Inflammatory macrophage (primary cell): ENCODE measurements at places on chromosomes 12 and 14.

- no peak for DNase-seq
Observed at GRCh38 chr14:53341324-53341723, 188.2 kb upstream of the DDHD1 start.

GRCh38 chr14:46902837-46903236, 251.3 kb upstream of the RPL10L start:
- no peak for DNase-seq

- no peak for DNase-seq
Observed at GRCh38 chr12:75820071-75820470, 211.5 kb downstream of the PHLDA1 start.

- no peak for DNase-seq
Observed at GRCh38 chr12:133107121-133107520, 23.0 kb downstream of the ZNF891 start.

GRCh38 chr12:130281153-130281799, 56.4 kb upstream of the PIWIL1 start:
- peak; percentile 13 for DNase-seq

- no peak for DNase-seq
Observed at GRCh38 chr12:79531518-79531917, 159.2 kb downstream of the PAWR start.

DNA sequence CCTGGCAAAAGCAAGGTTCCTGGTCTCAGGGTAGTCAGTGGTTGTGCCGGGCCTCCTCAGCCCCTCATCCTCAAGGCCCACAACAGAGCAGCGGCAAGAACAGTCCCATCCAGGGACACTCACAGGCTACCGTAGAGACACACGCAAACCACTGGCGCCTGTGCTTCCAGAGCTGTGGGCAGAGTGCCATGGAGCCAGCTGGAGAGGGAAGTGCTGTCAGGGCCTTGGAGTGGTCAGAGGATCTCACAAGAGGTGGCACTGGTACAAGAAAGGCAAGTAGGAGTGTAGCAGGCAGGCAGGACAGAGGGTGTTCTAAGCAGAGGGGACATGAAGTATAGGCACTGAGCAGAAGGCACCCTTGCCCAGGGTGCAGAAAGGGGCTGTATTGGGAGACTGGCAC, 34.6 kb downstream of the ANKRD9 start:
- no peak for DNase-seq

DNA sequence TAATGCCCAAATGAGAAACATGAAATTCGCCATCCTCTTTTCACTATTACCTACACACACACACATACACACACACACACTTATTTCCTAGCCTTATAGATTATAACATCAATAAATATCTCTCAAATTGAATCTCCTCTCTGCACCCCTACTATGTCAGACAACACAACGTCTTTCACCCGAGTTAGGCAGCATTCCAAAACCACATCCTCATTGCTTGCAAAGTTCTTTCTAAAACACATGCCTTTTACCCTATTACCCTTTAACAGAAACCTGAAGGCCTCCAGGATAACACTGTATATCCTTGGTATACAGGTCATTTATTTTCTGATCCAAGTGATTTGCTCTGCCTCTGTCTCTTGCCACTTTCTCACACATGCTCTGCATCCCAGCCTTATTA, 56.3 kb downstream of the KCNH5 start:
- DNase-seq = no peak

GRCh38 chr12:12997734-12998133, 2.3 kb downstream of the HEBP1 start:
- DNase-seq = no peak

DNA sequence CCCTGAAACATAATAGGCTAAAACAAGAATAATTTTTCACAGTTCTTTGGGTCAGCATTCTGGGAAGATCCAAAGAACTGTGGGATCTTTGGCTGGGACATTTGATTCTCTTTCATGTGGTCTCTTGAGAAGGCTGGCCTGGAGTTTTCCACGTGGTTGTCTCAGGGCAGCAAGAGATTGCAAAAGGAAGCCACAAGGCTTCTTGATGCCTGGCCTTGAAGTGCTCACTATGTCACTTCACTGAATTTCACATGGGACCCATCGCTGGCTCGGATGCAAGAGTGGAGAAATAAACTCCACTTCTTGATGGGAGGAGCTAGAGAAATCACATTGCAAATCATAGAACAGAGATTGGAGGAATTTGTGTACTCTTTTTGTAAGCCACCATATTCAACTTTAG, 343.4 kb downstream of the MED13L start:
- no peak for DNase-seq

- no peak for DNase-seq
Observed at GRCh38 chr12:49287876-49288275, 7.1 kb upstream of the PRPH start.

DNA sequence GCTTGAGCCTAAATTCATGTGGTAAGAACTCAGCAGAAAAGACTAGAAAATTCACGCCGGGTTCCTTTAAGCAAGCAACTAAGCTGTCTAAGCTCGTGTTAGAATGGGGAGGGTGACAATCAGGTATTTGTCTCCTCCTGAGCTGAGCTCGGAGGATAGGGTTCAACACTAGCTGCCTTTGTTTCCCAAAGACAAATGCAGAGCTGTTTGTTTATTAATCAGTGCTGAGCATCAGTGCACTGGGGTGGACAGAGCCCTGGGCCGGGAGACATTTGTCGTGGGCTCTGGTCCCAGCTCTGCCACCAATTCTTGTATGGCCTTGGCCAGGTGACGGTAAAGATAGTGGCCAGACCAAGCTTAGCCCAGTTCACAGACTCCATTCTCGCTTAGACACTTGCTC, 43.7 kb downstream of the DEGS2 start:
- no peak for DNase-seq

- no peak for DNase-seq
Observed at GRCh38 chr14:104161602-104162367, 23.4 kb downstream of the KIF26A start.

DNA sequence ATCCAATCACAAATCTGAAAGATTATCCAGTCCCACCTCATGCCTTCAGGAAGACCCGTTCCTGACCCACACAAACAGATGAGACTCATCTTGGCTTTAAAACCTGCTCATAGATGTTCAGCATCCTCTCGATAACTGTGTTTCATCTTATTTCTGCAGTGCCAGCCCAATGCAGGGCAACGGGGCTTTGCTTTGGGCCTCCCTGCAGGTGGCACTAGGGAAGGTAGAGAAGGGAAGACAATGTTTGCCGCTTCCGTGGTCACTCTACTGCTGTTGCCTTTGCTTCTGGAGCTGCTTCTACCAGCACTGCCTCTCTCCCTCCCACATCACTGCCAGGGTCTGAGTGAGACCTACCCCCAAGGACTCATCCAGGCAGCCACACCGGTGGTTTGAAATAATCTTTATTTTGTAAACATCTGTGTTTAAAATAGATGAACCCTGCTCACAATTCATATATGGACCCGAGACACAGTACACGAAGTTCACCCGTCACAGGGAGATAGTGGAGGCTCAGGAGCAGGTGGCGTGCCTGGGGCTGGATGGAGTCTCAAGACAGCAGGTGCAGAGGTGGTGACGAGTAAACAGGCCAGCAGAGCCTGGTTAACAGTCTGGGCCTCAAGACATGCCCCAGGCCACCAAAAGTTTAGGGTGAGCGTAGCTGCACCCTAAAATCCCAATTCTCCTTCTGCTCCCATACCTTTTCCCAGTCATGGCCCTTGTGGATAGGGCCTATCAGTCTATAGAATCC, 3.1 kb upstream of the GPX2 start:
- no peak for DNase-seq

DNA sequence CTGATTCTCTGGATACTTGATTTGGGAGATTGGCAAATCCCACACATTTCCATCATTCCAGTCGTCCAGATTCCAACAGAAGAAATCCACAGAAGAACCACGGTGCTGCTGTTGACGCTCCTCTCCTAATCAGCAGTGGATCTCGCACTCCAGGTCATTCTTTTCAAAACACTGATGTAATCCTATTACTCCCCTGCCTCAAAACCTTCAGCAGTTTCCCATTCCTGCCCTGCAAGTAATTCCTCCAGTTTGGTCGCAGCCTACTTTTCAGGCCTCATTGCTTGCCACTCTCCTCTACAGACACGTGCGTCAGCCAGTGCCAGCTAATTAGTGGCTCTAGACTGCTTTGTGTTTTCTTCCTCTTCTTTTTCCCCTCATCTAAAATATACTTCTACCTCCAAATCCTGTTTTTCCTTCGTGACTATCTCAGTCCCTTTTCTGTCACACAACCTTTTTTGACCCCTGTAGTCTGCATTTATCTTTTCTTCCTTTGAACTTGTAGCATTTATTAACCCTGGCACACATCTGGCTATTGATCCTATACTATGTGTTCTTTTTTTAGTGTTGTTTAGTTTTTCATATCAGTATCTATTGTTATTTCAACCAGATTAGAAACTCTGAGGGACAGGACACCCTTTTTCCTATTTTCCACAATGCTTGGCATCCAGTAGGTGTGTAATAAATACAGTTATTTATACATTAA, 36.8 kb downstream of the PRORP start:
- no peak for DNase-seq

GRCh38 chr14:77885367-77885766, 85.5 kb downstream of the ADCK1 start:
- no peak for DNase-seq

DNA sequence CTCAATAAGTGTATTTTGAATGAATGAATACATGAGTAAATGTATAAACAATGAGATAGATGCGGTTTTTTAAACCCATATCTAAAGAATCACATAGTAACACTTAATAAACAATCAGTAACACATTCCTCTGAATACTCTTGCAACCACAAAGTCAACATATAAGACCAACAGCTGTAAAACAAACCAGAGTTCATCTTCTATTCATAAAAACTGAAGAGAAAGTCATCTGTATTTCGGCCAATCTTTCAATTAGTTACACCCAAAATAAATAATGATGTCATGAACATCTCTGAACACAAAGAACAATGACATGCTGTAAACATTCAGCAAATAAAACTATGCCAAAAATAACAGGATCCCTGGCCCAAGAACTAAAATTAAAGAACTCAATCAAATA, 47.2 kb downstream of the ARMH4 start:
- DNase-seq = no peak

DNA sequence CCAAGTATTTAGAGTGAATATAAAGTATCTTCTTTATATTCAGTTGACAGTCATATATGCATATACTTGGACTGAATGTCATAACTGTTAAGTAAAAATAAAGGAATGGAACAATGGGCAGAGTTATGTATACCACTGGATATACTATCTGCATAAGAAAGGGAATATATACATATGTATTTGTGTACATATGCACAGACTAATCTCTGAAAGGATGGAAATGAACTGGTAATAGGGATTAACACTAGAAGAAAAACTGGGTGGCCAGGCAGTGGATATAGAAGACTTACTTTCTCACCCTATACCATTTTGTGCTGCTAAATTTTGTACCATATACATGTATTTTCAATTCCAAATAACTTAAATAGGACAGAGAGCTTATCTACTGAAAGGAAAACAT, 200.1 kb downstream of the MED13L start:
- DNase-seq = no peak

DNA sequence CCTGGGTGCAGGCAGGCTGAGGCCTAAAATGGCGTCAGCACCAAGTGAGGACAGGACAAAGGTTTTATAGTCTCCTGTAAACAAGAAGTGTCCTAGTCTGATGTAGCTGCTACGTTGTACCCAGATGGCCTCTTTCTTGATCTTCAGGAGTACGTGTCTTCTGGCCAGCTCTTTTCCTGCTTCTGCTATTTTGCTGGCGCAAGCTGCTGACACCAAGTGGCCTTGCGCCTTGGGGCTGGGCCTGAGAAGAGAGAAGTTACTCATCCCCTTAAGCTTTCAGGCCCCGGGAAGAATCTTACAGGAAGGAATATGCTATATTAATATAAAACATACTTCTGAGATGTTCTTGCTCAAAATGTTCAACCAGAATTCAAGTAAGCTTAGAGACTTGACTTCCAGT, 605.2 kb downstream of the GALC start:
- no peak for DNase-seq

GRCh38 chr12:98901189-98901588, 256.1 kb downstream of the APAF1 start:
- DNase-seq = no peak

DNA sequence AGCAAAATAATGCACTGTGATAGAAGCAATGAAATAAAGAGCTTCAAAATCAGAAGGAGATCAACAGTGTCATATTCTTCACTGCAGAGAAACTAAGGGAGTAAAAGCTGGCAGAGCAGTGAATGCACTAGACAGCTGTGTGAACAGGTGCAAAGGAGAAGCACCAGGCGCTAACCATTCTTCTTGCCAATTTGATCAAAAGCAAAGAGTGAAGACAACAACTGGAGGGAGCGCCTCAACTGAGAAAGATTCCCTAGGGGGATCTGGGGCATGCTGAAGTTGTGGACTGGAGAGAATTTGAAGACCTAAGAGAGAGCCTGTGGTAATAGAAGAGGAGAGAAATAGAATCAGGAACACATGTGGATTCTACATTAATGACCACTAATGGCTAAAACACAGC, 50.4 kb upstream of the OVCH1 start:
- DNase-seq = no peak

- DNase-seq = no peak
Observed at GRCh38 chr12:1790444-1790843, 29.9 kb upstream of the LRTM2 start.

DNA sequence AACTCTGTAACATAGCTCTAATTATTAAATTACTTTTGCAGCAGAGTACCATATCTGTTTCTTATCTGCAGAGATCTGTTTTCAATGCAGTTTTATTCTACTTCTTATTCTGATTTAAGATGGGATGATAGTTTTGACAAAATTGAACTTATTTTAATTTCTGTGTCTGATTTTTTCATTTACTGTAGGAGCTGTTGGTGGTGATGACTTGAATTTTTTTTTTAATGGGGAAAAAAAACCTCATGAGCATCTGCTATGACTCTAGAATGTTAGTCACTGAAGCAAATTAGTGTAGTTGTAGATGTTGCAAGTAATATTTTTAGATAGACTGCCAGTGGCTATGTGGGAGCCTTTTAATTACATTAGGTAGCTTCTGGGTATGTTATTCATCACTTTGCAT, 23.4 kb downstream of the DNM1L start:
- no peak for DNase-seq

DNA sequence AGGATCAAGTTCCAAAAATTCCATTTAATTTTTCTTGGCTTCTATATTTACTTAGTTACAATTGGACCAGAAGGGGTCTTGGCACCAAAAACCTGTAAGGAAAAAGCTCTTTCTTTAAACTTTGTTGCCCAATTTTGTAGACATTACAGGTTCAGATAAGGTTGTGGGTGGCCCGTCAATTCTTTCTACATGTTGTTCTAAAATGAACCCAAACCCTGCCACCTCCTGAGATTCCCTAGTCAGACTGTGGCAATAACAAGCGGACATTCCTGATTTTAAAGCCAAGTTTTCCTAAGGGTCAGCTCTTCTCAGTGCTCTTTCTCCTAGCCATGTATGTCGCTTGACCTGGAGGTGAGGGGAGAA, 45.0 kb upstream of the GSG1 start:
- no peak for DNase-seq

DNA sequence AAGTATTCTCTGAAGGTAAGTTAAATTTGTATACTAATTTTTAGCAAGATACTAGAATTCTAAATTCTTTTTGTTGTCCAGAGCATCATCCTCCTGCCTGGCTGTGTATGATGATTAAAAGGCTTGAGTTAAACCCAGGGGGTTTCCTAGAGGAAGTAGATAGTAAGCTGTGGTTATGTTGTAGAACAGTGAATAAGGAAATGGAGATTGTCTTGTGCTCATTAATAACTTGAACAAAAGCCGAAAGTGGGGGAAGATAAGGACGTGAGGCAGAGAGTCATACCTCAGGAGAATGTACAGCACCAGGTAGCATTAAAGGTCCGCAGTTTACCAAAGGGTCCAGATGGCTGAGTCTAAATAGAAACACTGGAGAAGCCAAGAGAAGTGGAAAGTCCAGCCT, 42.0 kb downstream of the CKB start:
- DNase-seq = peak; percentile 46

- no peak for DNase-seq
Observed at GRCh38 chr14:49194067-49194466, 392.1 kb downstream of the RPS29 start.
